ENCODE measurements at places on chromosomes 7 and 10.

DNA sequence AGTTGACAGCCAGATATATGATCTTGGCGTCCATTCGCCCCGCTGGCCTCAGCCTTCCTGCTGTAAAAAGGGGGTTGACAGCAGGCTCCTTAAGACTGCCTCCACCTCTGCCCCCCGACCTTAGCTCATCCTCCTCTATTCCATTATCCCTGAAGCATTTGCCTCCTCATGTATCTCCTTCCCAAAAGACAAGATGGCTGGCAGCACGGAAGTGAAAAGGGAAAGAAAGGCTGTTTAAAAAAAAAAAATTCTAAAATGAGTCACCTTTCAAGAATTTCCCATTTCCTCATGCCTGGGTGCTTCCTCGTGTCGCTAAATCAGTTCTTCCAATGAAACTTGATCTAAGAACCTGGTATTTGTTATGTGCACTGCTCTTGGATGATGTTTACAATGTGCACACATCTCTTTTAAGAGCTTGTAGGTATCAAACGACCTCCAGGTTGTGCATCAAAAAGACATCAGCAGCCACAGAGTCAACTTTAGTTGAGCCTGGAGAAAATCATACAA is 1.7 kb downstream of the SCRN1 start:
- peak; percentile 78 for DNase-seq

GRCh38 chr10:21368022-21368582 is 157.4 kb downstream of the SKIDA1 start:
- DNase-seq: no peak

DNA sequence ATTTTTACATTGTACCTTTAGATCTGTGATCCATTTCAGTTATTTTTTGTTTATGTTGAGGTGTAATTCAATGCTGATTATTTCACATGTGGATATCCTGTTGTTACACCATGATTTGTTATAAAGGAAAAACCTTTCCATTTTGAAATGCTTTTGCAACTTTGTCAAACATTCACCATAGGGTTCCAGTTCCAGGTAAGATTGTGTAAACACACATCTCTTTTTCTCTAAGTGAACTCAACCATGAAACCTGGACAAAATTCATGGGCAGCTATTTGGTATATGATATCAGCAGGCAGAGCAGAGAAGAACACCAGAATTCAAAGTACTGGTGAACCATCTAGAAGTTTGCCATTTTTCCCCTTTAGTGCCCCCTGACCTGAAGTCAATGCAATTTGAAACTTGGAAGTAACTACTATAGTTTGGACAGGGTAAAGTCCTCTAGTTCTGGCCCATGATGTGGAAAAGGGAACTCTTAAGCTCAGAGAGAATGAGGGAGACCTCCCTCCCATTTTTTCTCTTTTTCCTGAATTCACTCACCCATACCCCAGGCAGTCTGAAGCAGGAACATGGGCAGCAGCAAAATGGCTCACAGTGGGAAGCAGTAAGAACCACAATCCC is 446.1 kb downstream of the ATRNL1 start:
- no peak for DNase-seq

DNA sequence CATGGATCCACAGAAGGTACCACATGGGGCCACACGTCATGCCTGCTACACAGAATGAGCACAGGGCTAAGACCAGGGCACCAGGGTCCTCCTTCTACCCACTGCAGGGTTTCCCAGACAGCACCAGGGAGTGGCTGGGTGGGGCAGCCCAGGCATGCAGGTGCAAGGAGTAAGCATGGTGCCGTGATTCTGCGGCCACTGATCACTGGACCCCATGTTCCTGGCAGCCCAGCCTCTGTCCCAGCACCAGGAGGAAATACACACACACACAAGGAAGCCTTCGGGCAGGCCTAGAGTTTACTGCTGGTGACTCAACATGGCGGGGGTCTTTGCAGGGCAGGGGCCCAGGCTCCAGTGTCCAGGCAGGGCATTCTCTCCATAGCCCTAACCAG is 13.9 kb downstream of the ATP6V1F start:
- no peak for DNase-seq

DNA sequence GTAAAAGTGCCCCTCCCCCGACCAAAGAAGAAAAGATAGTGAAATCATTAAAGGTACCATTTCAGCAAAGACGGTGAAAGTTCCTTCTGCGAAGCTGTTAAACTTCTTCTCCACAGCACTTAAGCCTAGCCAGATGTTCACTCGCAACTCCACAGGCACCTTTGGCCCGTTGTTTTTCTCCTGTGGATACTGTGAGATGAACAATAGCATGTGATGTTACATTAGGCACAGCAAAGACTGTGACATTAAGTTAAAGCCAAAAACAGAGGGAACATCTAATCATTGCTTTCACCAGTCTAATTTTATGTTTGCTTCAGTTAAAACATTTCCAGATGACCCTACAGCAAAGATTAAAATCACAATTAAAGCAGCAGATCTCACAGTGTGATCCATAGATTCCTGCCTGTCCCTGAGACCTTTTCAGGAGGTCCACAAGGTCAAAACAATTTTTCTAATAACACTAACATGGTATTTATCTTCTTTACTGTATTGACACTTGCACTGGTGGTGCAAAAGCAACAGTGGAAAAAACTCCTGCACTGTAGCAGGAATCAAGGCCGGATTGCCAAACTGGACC is 112.5 kb downstream of the MYOF start:
- DNase-seq: no peak

DNA sequence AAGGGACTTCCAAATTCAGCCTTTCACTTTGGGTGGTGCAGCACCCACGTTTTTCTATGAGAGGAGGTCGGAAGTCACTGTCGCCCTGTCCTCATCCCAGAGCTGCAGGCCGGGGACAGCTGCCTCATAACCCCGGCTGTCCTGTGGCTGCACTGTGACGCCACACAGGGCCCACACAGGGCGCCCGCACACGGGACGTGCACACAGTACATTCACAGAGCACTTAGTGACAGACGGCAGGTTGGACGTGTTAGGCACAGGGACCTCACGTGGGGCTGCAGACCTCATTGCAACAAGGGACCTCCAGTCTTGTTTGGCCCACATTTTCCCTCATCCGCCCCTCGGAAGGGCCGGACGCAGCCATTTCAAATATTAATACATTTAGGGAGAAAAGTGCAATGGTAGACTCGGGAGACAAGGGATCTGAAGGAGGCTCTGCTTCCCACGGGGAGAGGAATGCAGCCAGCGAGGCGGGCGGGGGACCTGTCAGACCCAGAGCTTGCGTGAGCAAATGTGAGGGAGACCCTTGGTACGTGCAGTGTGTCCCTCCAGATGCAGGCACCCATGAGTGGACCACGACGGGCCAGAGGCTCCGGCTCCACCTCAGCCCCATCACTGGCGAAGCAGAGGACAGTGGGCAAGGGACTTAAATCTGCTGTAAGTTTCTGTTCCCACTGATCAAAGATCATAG is 86.7 kb downstream of the VOPP1 start:
- DNase-seq: no peak

GRCh38 chr7:3879355-3880075 is 578.5 kb downstream of the SDK1 start:
- DNase-seq: no peak

DNA sequence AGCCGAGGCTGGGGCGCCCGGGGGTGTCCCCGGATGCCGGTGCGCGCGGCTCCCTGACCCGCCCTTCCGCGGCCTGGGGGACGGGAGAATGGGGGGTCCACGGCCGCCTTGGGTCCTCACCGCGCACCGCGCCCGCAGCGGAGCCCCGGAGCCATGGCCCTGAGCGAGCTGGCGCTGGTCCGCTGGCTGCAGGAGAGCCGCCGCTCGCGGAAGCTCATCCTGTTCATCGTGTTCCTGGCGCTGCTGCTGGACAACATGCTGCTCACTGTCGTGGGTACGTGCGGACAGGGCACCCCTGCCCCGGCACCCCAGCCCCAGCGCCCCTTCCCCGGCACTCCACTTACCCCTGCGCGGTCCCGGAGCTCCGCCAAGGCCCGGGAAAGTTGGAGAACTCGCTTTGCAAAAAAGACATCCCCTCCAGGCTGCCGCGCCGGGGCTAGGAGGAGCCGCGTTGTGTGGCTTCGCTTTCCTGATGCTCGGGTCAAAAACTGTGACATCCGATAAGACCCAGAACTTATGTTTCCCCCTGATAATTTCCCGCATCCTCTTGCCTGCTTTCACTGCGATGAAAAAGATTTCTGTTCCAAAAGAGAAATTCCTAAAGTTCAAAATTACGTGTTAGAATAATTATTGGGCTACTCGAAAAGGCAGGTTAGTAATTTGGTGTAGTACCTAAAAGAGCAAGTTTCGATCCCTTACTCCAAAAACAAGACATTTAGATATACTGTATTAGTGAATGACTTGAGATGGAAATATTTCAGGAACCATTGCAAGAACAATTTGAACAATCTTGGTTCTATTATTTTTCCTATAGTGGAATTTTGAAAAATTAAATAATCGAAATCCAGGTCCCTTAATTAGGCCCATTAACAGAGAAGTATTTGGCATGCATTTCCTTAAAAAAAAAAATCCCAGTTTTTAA is 888 bp downstream of the SLC18A2 start:
- DNase-seq: no peak

- peak; percentile 2 for DNase-seq
Observed at GRCh38 chr7:32062150-32062549, 8.1 kb downstream of the PDE1C start.

Data from bronchial epithelial cell (primary cell).